Stimulated activated CD8-positive, alpha-beta memory T cell treated with anti-CD3 and anti-CD28 coated beads, Interleukin-2, amount 100 ng/mL, for 1 hour (primary cell): ENCODE measurements at places on chromosomes 7 and 10.
A peak's percentile ranks its signal among the peaks of the same experiment; 100 is the strongest.

DNA sequence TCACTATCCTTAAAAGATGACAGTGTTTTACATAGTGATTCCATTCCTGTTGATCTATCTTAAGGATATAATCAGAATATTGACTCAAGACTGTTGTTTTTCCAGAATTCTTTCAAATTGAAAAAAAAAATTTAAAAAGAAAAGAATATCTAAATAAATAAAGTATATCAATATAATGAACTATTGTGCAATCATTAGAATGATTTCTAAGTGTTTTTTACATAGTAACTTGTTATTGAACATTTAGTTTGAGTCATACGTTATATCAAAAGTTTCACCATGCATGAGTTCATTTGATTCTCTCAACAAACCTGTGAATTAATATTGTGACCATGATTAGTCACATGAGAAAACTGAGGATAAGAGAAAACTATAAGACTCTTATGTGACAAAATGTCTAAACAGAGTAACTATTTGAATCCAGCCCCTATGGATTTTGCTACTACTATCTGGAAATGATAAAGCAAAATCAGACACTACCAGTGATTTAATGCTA, 46.1 kb downstream of the KLF6 start:
- DNase-seq: no peak

DNA sequence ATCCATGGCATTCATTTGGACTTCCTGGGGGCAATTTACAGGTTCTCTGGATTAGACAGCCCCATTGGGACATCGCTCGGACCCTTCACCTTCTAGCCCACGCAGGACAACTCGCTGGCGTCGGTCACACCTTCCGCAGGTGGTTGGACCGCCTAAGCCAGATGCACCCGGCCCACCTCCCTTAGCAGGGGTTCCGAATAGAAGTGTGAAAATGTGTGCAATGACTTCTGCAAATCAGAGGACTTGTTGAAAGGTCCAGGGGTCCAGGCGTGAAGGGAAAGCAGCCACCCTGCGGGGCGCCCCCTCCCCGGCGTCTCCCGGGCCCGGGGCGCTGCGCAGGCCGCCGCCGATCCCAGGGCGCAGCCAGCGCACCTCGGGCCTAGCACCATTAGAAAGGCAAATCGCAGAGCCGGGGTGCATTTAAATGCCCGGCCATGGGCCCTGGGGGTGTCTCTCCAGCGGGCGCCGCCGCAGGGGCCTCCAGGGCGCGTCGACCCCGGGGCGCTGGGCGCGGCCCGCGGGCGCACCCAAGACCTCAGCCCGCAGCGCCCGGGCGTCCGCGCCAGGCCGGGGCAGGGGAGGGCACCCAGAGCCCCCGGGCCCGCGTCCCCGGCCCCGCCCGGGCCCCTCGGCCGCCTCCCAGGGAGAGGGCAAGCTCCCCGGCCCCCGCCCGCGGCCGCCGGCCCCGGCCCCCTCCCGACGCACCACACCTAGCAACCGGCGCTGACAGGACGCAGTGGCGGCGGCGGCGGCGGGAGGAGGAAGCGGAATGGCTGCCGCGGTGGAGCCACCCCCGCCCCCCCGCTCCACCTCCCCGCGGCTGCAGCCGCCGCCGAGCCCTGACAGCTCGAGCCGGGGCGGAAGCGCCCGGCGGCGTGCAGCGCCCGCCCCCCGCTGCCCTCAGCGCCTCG, 1.2 kb downstream of the JAZF1 start:
- peak; percentile 59 for DNase-seq

GRCh38 chr10:105718207-105718995, 1077.3 kb downstream of the SORCS3 start:
- DNase-seq: no peak

DNA sequence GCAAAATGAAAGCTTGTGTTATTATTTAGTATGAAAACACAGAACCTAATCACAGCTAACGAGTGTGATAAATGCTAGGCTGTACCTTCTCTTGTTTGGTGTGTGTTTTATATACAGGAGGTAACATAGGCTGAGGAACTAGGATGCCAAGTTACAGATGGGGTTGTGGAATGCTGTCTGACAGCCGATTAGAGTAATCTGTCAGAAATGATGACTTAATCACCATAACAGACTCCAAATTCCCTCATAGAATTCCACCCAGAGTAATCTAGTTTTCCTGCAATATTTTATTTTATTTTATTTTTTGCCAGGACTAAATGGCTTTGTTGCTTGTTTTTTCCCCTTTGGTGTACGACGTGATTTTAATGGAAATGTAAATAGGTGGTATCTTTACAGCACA, 221.2 kb downstream of the CELF2 start:
- no peak for DNase-seq

DNA sequence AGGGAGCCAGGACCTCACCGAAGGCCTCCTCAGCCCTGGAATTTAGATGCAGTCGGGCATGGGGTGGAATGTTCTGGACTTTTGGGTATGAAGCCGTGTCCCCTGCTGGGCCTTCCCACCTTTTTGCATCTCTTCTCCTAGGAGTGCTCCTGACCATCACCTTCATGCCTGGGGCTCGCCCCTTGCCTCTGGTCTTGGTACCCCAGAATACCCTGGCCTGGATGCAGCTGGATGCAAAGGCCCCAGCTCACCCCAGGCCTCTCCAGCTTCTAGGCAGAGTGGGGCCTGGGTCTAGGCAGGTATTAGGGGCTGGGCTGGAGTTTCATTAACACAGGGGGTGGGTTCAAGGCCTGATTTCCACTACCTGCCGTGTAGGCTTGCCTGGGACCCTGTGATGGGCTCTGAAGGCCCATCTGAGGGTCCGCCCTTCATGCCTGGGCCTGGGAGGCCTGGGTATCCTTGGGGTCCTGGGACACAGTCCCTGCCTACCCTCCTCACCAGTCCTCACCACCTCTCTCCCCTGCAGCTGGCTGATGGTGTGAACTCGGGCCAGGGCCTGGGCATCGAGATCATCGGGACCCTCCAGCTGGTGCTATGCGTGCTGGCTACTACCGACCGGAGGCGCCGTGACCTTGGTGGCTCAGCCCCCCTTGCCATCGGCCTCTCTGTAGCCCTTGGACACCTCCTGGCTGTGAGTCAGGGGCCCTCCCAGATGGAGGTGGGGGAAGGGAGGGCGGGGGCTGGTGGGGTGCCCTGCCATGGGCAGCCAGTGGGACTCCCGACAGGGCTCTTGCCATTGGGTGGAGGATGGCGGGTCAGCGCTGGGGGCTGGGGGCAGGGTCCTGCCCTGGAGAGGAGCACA, 10.1 kb downstream of the AQP1 start:
- DNase-seq: no peak

DNA sequence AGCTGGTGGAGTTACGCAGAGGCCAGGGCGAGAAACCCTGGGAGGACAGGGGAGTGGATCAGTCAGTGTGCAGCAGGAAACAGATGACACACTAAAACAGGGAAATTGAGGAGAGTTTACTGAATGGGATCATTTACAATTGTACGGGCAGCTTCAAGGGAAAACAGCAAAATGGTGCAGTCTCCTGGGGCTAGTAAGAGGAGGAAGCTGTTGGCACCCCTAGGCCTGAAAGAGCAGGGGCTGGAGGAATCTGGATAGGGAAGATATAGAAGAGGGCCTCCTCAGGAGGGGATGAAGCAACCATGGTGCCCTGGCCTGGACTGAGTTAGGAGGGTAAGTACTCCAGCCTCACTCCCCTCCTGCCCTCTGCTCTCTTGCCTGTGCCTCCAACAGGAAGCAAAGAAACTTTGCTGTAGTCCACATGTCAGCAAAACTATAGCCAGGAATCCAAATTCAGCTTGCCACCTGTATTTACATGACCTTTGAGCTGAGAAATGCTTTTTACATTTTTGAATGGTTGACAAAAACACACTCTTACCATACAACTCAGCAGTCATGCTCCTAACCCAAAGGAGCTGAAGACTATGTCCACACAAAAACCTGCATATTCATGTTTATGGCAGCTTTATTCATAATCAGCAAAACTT, 52.3 kb upstream of the OPN4 start:
- no peak for DNase-seq

GRCh38 chr10:80163741-80164341, 31.3 kb downstream of the PLAC9 start:
- no peak for DNase-seq

- DNase-seq: no peak
Measured at GRCh38 chr7:121748546-121748945, 124.4 kb upstream of the PTPRZ1 start.

- no peak for DNase-seq
Measured at GRCh38 chr7:16930946-16931345, 49.2 kb upstream of the AGR3 start.
